ENCODE measurements at places on chromosomes 6 and 20.

DNA sequence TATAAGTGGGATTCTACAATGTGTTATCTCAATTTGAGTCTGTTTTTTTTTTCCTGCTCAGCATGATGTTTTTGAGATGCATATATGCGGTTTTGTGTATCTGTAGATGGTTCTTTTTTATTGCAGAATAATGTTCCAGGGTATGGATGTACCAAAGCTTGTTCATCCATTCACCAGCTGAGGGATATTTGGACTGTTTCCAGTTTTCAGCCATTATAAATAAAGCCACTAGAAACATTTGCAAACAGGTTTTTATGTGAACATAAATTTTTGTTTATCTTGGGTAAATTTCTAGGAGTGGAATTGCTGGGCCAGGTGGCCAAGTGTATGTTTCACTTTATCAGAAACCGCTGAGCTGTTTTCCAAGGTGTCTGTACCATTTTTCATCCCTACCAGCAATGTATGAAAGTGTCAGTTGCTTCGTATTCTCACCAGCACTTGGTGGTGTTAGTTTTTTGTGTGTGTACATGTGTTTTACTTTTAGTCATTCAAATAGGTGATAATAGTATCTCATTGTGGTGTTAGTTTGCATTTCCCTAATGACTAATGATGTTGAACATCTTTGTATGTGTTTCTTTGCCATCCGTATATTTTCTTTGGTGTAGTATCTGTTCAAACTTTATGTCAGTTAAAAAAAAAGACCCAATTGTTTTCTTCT lies 124.2 kb downstream of the CEBPB start:
- no peak for DNase-seq

- no peak for DNase-seq
Measured at GRCh38 chr6:42185597-42185996, 9.2 kb downstream of the GUCA1B start.

DNA sequence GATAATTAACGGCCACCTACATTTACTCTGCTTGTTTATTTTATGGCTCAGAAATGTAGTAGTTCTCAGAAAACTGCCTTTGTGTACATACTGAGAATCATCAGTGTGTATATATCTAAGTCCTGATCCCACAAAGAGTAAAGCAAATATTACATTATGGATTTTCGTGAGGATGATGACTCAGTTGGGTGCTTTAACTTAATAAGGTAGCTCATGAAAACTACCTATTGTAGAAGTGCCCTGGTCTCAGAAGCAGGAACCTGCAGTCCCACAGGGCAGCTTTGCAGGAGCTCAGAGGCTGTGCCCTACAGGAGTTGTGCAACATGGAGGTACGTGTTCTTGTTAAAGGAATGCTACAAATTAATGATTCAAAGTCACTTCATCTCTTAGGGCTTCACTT lies 108.2 kb downstream of the PLG start:
- DNase-seq: no peak

DNA sequence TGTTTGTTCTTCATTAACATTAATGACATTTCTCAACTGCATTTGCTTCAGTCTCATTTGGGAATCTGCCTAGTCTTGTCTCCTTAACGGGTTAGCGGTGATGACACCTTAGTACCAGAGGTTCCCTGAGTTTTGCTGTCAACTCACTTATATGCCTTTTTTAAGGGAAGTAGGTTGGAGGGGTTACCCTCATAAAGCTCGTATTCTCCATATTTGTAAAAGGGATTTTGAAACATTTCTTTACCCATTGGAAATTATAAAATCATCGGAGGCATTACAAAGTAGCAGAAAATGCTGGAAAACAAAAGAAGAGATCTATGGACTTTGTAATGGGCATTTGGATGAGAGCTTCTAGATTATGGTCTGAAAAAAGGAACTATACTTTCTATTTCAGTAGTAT lies 88.7 kb upstream of the PRDM1 start:
- peak; percentile 25 for DNase-seq

- no peak for DNase-seq
Measured at GRCh38 chr6:130057495-130057894, 39.1 kb downstream of the L3MBTL3 start.

DNA sequence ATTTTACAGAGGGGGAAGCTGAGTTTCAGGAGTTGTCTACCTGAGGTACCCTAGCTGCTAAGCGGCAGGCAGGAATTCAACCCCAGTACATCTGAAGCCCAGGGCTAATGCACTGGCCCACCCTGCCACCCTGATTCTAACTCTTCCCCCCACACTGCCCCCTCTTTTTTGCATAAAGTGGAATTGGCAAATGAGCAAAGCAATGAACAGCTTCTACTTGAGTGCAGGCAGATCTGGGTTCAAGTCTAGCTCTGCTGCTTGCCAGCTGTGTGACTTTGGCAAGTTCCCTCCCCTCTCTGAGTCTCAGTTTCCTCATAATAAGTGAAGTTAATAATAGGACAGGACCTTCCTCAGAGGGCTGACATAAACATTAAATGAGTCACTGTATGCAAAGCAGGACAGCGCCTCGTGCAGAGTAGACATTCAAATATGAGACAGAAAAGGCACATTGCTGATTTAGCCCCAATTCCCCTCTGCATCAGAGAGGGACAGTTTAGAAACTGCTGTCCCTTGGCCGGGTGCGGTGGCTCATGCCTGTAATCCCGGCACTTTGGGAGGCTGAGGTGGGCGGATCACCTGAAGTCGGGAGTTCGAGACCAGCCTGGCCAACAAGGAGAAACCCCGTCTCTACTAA lies 4.7 kb downstream of the ADA start:
- peak; percentile 89 for DNase-seq

GRCh38 chr6:24936641-24937317 lies 1.0 kb upstream of the RIPOR2 start:
- no peak for DNase-seq

DNA sequence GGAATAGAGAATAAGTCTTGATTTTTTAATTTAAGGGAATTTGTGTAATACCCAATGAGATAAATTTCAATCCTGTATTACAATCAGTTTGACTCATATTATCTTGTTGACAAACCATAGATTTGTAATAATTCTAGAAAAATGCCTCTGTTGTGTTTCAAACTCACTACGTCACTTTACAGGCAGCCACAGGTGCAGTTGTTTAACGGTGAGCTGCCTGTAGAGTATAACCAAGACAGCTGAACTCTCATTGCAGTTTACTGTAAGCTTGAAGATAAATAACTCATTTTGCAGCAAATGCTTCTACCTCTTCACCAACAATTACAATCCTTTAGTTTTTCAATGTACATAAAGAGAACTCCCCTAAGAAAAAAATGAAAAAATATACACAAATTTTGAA lies 114.3 kb downstream of the PRKN start:
- DNase-seq: no peak

- no peak for DNase-seq
Measured at GRCh38 chr6:86355271-86355670, 582.1 kb upstream of the HTR1E start.

GRCh38 chr6:151475653-151476523 lies 17.9 kb upstream of the CCDC170 start:
- DNase-seq: peak; percentile 64

DNA sequence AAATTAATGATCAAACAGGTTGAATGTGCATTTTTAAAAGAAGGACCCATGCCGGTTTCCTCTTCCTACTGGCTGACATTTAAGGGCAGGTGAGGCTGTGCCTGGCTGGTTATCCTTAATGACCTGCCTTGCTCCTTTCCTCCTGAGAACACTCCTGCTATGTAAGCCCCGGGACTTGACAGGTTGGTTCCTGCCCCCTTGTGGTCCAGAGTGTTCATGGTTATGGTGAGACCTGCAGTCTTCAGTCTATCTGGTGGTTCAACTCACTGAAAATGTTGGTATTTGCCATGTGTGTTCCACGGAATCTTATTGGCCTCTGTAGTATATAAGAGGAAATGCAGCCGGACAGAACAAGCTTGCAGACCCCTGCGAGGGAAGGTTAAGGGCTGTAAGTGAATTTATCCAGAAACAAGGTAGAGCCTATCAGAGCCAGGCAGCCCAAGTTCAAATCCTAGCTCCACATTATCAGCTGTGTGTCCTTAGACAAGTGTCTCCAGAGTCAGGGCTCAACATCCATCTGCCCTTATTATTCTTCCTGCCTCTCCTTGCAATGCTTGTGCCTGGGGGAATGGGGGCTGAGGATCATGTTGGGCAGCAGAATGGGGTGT lies 5.2 kb upstream of the BPIFA3 start:
- peak; percentile 60 for DNase-seq

GRCh38 chr20:31605902-31606803 lies 1.1 kb downstream of the ID1 start:
- DNase-seq: peak; percentile 34

DNA sequence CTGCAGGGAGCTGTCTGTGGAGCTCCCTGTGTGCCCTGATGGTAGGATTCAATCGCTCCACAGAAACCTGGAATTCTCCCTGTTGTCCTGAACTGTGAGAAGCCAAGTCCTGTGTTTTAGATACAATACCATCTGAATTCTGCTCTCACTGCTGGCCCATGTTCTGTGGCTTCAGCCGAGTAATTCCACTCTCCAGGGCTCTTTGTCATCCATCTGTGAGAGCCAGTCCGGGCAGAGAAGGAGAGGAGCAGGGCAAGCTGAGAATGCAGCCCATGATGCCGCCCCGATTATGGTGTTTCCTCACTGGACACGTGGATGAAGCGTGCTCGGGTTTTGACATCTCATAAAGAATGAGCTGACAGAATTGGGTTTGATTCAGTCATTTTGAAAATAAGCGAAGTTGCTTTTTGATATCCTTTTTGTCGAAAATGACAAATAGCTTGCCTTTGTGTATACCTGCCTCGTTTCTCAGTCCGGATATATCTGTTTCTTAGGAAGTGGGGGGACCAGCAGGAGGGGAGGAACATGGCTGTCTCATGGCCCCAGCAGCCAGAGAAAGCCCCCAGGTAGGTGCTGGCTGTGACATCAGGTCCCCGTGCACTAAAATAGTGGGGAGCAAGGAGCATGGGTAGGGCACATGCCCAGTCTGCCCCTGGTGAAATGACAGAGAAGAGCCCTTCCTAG lies 8.2 kb upstream of the CD93 start:
- no peak for DNase-seq

- peak; percentile 99 for DNase-seq
Measured at GRCh38 chr6:7617801-7618764, 28.1 kb downstream of the SNRNP48 start.

DNA sequence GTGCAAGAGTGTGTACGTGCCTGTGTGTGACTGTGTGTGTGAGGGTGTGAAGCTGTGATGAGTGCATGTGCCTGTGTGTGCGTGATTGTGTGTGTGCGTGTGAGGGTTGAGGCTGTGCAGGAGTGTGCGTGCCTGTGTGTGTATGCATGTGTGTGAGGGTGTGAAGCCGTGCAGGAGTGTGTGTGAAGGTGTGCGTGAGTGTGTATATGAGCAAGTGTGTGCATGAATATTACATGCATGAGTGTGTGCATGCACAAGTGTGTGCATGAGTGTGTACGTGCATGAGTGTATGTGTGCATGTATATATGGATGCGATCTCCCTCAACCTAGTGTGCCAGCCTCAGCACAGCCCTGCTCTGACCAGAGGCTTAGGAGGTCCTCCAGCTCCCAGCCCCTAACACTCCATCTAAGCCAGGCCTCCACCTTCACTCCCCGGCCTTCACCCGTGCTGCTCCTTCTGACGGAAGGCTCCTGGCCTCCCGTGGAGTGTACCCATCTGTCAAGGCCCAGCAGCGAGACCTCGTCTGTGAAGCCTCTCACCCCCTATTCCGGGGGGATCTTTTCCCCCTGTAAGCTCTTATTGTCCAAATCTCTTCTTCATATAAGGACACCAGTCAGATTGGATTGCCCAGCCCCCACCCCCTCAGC lies 19.9 kb upstream of the PHACTR3 start:
- DNase-seq: no peak

DNA sequence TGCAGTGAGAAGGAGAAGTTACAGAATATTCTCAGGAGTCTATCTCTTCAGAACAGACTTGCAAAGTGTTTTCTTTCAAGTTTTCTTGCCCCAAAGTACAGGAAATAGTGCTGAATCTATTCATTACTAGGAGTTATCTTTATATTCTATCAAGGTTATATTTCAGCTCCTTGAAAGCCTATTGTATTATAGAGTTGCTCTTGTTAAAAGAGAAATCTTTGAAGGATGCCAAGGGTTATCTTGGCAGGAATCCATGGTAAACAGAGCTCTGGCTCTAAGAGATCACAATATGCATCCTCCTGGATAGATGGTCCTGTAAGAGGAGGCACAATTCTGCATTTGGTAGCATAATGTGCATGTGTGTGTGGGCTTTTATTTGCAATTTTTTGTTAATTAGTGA lies 21.2 kb upstream of the SNRPB2 start:
- DNase-seq: peak; percentile 11

DNA sequence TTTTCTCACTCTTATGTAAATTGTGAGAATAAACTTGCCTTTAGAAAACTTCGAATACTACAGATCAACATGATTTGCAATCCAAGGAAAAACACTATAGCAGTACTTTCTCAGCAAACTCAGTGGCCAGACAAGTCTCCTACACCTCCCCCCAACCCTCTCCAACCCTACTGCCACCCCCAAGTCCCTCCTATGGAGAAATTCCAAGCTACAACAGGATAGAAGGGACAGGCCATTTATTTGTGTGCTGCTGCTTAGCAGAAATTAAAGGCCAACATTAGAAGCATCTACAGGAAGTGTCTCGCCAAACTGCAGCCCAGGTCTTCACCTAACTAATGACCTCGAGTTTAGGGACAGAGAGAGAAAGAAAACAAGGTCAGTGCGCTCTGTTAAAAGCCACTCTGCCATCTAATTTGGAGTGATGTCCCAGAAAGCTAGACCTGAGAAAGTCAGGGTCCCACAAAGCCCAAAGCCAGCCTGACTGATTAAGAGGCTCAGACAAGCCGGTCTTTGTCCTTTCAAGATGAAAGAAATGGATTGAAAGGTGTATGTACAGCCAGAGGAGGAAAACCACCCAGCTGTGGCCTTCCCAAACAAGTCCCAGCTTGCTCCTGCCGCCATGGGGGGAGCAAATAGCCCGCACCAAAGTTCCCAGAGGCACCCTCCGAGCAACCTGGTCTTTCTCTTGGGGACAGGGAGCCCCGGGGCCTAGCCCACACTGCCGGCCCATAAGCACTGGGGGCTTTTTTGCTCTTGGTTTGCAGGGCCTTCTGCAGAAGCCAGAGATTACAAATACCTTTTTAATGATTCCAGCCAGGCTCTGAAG lies 3.4 kb downstream of the BMP7 start:
- peak; percentile 41 for DNase-seq

DNA sequence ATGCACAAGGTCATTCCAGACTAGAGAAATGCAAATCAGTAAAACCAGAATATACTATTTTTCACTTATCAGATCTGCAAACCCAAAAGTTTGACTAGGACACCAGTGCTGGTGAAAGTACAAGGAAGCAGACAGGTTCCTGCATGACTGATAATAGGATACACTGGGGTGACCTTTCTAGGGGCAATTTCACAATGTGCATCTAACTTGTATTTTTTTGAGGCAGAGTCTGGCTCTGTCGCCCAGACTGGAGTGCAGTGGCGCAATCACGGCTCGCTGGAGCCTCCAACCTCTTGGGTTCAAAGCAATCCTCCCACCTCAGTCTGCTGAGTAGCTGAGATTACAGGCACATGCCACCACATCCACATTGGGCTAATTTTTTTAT lies 11.4 kb downstream of the COMMD7 start:
- no peak for DNase-seq

- no peak for DNase-seq
Measured at GRCh38 chr6:126204126-126204525, 135.8 kb upstream of the CENPW start.

Data from RPMI8226 (cell line).